ENCODE measurements at places on chromosomes 13 and 19.

DNA sequence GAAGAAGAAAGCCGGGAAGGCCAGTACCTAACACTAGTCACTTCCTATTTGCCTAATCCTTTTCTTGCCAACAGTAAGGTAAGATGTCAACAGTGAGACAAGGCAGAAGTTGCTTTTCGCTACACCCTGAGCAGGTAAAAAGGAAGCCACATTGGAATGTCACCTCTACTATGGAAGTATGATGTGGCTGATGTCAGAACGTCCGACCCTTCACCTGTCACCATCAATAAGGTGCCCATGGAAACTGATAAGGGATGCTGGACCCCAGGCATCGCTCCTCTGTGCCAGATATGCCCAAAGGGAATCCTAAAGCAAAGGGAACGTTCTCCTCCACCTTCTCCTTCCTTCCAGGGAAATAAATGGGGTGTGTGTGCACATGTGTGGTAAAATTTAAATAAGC lies 34.3 kb downstream of the COL4A1 start:
- DNase-seq: no peak

DNA sequence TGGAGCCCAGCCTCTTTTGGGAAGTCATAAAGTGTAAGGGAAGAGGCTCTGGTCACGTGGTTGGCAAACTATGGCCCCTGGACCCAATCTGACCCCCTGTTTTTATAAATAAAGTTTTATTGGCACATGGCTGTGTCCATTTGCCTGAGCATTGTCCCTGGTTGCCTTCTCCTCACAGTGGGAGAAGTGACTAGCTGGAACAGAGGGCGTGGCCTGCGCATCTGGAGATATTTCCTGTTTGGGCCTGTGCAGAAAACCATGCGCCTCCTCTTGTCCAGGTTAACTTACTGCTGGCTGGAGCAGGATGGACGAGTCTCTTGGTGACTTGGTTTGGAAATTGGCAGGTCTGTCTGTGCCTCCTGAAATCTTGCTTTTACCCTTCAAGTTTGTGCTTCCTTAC lies 48.3 kb downstream of the KDM4B start:
- no peak for DNase-seq

DNA sequence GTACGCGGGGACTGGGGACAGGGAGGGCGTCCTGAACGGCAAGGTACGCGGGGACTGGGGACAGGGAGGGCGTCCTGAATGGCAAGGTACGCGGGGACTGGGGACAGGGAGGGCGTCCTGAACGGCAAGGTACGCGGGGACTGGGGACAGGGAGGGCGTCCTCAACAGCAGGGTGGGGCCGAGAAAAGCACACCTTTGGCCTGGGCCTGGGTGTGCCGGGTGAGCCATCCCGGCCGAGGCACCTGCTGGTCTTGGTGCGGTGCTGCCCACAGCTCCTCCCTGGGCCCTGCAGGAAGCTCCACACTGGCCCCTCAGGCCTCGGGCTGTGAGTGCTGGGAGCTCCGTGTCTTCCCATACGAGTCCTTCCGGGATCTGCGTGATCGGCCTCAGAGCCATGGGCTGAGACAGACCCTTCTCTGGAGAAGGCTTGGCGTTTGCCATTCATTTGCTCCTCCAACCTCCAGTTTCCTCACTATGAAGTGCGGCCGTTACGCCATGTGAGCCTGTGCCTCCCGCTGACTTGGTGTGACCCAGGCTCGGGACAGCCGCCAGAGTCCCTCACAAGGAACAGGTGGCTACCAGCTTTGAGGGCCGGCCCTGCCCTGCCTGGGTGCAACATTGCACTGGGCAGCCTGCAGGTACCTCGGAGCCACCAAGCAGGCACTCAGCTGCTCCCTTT lies 7.8 kb upstream of the ZNF554 start:
- no peak for DNase-seq

DNA sequence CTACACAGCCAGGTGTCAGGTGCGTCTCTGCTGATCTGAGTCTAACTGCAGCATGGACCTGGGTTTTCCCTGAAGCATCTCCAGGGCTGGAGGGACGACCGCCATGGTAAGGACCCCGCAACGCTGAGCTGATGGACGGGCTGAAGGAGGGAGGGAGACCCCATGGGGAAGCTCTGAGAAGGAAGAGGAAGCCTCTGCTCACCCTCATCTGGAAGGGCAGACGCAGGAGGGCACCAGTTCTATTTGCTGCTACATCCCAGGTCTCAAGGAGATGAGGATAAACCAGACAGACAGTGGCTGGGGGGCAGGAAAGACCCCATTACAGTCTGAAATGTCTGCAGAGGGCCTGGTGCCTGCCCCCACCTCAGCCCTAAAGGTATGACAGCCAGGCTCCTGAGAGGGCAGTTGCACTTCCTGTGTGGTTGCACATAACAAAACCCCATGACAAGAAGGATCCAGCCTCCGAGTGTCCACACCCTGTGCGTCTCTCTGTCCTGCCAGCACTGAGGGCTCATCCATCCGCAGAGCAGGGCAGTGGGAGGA lies at the start of gene LILRA2:
Gene LILRA2 (plus strand): TSS at position 461 of the 543 bp plus-strand sequence. CDS start 89 bp downstream, outside the sequence.
- DNase-seq: no peak

DNA sequence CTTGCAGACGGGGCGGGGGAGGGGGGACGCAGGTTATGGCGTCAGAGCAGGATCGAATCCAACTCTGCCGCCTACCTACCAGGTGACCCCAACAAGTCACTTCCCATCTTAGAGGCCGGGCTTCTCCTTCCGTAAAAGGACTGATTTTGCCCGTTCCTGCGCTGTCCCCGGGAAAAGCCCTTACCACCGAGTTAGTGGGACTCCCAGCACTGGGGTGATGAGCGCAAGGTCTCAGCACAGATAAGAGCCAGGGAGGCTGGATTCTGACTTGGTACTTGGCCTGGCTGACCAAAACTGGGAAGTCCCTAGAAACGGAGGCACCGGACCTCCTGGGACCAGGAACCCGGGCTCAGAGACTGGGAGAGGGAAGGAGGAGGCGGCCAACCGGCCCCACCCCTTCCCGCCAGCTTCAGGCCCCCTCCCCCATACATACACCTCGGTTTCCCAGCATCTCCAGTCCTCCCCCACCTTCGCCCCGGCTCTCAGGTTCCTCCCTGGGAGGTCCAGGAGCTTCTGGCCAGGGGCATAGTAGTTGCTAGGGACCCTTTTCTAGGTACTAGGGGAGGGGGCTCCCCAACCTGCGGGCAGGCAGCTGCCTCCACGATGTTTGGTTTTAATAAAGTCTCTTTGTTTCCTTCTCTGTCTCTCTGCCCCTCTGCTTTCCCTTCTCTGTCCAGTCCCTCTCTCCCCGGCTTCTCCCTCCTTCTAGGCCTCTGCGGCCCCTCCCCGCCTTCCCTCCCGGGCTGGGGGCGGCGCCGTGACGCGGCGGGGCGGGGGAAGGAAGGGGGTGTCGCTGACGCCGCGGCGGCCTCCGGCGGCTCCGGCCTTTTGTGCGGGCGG lies at the start of gene GRAMD1A:
Gene GRAMD1A (plus strand): TSS at position 826 of the 840 bp plus-strand sequence. CDS start 156 bp downstream, outside the sequence.
- peak; percentile 87 for DNase-seq

- DNase-seq: peak; percentile 40
Observed at GRCh38 chr19:15584541-15585115, 30.4 kb upstream of the CYP4F8 start.

- no peak for DNase-seq
Observed at GRCh38 chr19:39908803-39909202, 25.6 kb downstream of the FCGBP start.

DNA sequence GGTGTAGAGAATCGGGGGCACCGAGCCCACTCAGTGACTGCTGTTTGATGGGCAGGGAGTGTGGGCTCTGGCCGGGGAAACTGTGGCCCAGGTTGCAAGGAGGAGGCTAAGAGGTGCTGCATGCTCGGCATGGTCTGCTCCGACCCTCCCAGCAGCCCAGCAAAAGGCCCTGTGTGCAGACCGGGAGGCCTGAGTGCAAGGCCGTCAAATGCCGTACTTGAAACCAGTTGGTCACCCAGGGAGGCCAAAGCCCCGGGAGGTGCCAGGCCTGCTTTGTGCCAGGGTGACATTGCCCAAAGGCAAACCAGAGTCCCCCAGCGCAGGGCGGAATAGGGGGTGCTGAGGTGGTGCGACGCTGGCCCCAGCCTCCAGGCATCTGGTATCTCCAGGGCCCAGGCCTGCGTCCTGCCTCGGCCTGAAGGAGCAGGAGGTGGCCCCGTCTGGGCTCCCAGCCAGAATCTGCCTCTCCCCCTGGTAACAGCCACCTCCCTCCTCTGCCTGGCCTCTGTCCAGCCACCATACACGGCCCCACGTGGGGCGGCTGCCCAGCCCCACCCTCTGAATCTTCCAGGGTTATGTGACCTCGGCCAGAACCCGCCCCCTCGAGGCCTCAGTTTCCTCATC lies 4.0 kb downstream of the PIK3R2 start:
- DNase-seq: peak; percentile 72

- DNase-seq: peak; percentile 90
Observed at GRCh38 chr13:72530471-72530870, 197.0 kb downstream of the MZT1 start.

DNA sequence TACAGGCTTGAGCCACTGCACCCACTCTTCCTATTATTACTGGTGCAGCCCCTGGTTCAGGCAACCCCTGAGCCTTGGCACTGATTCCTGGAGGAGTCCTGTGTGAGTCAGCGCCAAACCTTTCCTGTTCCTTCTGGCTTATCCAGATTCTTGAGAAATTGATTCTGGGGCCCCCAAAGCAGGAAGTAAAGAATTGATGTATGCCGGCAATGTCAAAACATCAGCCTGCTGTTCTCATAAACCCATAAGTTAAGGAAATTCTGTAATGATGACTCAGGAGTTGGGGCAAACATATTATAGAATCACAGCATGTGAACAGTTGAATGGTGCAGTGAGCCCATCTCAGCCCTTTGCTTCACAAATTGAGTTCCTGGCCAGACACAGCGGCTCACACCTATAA lies 1.4 kb upstream of the OR7G3 start:
- peak; percentile 5 for DNase-seq

- peak; percentile 86 for DNase-seq
Observed at GRCh38 chr13:110712081-110712848, 1.2 kb upstream of the ING1 start.

DNA sequence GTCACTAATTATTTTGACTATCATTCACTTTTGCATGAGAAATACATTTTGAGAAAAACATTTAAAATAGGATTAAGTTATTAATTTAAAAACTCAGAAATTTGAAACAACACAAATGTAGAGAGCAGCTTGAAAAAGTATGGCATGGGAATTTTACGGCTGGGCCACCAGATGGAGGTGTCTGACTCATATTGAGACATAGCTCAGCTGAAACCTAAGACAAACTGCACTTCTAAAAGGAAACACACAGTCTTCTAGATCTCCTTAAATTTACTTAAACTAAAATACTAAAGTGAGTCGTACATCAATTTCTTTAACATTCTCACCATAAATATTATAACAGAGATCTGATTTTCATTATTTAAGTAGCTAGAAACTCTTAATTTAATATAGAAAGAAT lies 41.9 kb upstream of the POSTN start:
- DNase-seq: peak; percentile 73

DNA sequence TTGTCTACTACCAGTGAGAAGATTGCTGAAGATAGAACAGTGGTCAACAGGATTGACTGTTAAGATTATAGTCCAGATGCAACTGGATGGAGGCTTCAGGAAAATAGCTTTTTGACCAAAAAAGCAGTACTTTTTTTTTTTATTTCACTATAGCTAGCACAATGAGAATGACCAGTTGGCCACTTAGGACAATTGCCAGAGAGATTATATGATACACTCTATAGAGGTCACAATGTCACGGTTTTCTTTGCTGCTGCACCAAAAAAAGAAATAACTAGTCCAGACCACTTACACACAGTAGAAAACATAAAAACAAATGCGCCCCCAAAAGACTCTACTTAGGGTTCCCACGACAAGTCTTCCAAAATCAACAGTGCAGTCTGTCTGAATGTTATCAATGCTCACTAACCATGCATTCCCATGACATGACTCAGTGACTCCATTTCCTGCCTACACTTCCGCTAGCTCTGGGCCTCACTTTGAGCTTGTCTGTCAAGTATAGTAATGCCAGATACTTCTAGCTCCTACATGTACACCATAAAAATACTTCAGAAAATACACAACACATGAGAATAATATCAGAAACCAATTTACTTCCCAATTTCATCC lies 209.1 kb upstream of the STARD13 start:
- peak; percentile 93 for DNase-seq

GRCh38 chr19:17172624-17173345 lies 42.4 kb upstream of the USE1 start:
- DNase-seq: no peak

DNA sequence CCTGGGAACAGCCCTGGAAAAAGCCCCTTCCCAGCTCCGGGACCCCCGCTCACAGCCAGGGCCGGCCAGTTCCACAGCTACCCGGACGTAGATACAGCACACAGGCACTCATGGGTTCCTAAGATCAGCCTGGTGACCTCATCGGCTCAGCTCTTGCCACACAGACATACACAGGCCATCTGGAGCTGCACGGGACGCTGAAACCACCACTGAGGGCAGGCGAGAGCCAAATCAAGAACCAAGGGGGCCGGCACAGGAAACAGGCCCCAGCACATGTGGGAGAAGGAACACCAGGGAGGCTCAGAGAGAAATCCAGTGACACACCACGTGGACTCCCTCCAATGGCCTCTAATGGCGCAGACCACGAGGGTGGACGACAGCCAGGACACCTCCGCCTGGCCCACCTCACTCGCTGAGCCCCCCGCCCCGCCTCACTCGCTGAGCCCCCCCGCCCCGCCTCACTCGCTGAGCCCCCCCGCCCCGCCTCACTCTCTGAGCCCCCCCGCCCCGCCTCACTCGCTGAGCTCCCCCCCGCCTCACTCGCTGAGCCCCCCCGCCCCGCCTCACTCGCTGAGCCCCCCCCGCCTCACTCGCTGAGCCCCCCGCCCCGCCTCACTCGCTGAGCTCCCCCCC lies 69.7 kb upstream of the C13orf46 start:
- DNase-seq: peak; percentile 91

GRCh38 chr13:62537593-62537992 lies 1121.9 kb upstream of the PCDH20 start:
- no peak for DNase-seq

DNA sequence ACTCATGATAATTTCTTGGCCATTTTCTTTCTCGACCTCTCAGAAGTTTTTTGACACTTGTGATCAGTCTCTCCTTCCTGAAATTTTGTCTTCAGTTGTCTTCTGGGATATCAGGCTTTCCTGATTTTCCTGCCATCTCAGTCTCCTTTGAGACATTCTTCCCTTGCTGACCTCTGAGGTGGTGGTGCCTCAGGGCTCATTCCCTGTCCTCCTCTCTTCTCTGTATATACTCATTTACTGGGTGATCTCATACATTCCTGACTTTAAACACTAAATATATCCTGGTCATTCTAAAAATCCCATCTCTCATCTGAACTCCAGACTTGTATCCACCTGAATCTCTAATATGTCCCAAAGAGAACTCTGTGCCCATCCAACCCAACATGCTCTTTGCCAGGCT lies 31.3 kb upstream of the STARD13 start:
- no peak for DNase-seq

GRCh38 chr13:88526853-88527215 lies 855.7 kb downstream of the SLITRK5 start:
- no peak for DNase-seq

GRCh38 chr13:22235285-22235949 lies 564.5 kb downstream of the FGF9 start:
- DNase-seq: no peak

GRCh38 chr19:58569191-58569942 lies 3.8 kb downstream of the MZF1 start:
- DNase-seq: no peak
